ENCODE measurements at places on chromosomes 3 and 15.
A peak's percentile ranks its signal among the peaks of the same experiment; 100 is the strongest.

DNA sequence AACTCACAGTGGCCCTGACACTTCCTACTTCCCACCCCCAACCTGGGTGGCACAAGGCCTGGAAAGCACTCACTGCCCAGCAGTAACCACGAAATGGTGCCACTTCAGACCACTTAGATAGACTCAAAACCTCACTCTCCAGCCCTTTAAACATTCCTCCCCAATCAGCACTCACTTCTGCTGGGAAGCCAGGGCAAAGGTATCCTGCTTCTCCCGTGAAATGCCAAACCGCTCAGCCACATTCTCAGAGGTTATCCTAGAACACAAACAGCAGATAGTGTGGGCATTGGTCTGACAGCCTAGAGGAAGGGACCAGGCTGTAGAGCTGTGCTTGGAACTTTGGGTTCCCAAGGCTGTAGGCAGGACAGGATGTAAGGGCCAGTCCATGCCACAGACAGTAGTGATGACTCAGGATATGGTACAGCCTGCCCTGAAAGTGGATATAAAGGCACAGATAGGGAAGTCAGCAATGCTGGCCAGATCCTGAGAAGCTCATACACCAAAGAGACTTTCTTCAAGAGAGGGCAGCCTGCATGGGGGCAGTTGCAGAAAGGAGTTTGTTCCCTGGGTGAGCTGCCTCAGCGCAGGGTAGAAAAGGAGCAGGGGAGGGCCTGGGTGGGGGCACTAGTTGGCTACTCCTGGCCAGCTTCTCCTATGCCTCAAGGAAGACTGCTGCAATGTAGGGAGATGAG lies 9.2 kb downstream of the ACAA1 start:
- no peaks in the 10 kb centered on the region for H3K4me1 ChIP-seq
- H3K27ac ChIP-seq = no peak overlapping the region
- H3K4me3 ChIP-seq = no peak overlapping the region
- no peak for DNase-seq

GRCh38 chr15:100500226-100500990 lies 28.3 kb downstream of the CERS3 start:
- H3K27me3 ChIP-seq = peaks cover 13% of the 10 kb centered on the region
- DNase-seq = no peak
- no peaks in the 10 kb centered on the region for H3K4me1 ChIP-seq
- no peaks in the 10 kb centered on the region for H3K36me3 ChIP-seq
- no peak overlapping the region for H3K27ac ChIP-seq

GRCh38 chr3:50345586-50346234 lies at the start of gene ZMYND10:
TSS of gene ZMYND10 (minus strand) at chr3:50345732. CDS start at chr3:50345579, 153 bp downstream.
- peak within 1 kb of the TSS; percentile 18 for H3K27ac ChIP-seq
- peaks cover 2% of the 10 kb centered on the region for H3K36me3 ChIP-seq
- peak within 1 kb of the TSS; percentile 47 for H3K4me3 ChIP-seq
- H3K27me3 ChIP-seq = no peaks in the 10 kb centered on the region
- DNase-seq = no peak

- no peaks in the 10 kb centered on the region for H3K36me3 ChIP-seq
- H3K4me1 ChIP-seq = no peaks in the 10 kb centered on the region
- DNase-seq = no peak
- no peak overlapping the region for H3K4me3 ChIP-seq
Observed at GRCh38 chr15:25242166-25242879, 196.5 kb downstream of the UBE3A start.

- no peaks in the 10 kb centered on the region for H3K4me1 ChIP-seq
- H3K4me3 ChIP-seq = no peak overlapping the region
- DNase-seq = no peak
Observed at GRCh38 chr3:117400303-117400702, 690.7 kb downstream of the TUSC7 start.

DNA sequence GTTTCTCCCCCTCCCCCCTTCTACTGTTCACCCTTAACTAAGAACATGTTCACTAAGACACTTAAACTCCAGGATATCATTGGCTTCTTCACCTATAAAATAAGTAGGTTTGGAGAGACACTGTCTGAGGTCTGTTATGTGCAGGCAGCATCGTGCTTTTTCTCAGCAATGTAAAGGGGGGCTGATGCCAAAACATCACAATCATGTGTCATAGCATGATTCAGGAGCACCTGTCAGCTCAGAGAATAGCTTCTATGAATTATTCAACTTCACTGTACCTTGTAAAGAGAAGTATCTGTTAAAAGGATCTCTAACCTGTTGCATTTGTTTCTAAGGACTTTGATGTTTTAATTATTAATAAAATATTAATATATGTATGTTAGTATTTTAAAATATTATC lies 211.4 kb upstream of the EPHA3 start:
- no peak overlapping the region for H3K4me3 ChIP-seq
- H3K4me1 ChIP-seq = no peaks in the 10 kb centered on the region
- no peak for DNase-seq

- peaks cover 2% of the 10 kb centered on the region for H3K36me3 ChIP-seq
- no peak for DNase-seq
- peak overlapping the region; percentile 32 for H3K27ac ChIP-seq
- peak overlapping the region; percentile 62 for H3K4me3 ChIP-seq
Observed at GRCh38 chr15:34436126-34436955, 1.3 kb downstream of the GOLGA8A start.

GRCh38 chr15:93087825-93088199 lies 1.2 kb downstream of the RGMA start:
- peaks cover 49% of the 10 kb centered on the region for H3K27me3 ChIP-seq
- H3K36me3 ChIP-seq = no peaks in the 10 kb centered on the region
- DNase-seq = peak; percentile 33
- H3K4me3 ChIP-seq = peak overlapping the region; percentile 27
- peaks cover 3% of the 10 kb centered on the region for H3K4me1 ChIP-seq

- no peaks in the 10 kb centered on the region for H3K36me3 ChIP-seq
- DNase-seq = no peak
- no peaks in the 10 kb centered on the region for H3K4me1 ChIP-seq
- peak overlapping the region; percentile 58 for H3K4me3 ChIP-seq
Observed at GRCh38 chr15:82709081-82709420, 624 bp downstream of the AP3B2 start.

GRCh38 chr3:128196647-128197046 lies 43.4 kb downstream of the EEFSEC start:
- DNase-seq = no peak
- H3K4me1 ChIP-seq = no peaks in the 10 kb centered on the region
- no peaks in the 10 kb centered on the region for H3K27me3 ChIP-seq
- no peak overlapping the region for H3K27ac ChIP-seq
- no peak overlapping the region for H3K4me3 ChIP-seq

DNA sequence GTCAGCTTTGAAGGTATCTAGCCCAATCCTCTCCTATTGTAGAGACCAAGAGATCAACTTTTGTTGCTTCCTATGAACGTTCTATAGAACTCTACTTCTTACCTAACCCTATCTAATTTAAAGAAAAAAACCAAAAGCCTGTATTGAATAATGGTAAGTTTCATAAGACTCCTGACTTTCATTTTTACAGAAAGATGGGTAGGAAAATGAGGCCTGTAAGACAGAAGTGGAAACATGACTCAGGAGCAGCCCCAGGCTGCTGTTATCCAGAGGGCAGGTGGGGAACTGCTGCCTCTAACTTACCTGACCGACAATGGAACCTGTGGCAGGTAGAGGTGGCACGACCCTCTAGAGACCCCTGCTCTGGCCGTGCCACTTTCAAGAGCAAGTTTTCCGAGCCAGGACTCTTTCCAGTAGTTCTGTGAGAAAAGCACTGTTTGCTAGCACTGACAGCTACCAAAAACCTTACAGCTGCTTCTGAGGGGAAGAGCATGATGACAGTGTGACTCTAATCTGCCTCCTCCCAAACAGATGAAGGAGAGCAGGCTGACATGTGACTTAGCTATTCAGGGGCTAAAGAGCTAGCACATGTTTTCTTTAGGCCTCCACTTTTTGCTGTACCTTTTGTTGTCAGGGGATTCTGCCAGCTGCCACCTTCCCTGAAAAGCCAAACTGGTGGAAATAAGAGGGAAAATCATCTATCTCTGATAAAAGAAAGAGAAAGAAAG lies 17.5 kb downstream of the POPDC2 start:
- H3K36me3 ChIP-seq = no peaks in the 10 kb centered on the region
- H3K4me1 ChIP-seq = 0 out of 2 replicates have a peak, but pooled peaks cover 5% of the 10 kb centered on the region
- DNase-seq = no peak
- no peaks in the 10 kb centered on the region for H3K27me3 ChIP-seq

DNA sequence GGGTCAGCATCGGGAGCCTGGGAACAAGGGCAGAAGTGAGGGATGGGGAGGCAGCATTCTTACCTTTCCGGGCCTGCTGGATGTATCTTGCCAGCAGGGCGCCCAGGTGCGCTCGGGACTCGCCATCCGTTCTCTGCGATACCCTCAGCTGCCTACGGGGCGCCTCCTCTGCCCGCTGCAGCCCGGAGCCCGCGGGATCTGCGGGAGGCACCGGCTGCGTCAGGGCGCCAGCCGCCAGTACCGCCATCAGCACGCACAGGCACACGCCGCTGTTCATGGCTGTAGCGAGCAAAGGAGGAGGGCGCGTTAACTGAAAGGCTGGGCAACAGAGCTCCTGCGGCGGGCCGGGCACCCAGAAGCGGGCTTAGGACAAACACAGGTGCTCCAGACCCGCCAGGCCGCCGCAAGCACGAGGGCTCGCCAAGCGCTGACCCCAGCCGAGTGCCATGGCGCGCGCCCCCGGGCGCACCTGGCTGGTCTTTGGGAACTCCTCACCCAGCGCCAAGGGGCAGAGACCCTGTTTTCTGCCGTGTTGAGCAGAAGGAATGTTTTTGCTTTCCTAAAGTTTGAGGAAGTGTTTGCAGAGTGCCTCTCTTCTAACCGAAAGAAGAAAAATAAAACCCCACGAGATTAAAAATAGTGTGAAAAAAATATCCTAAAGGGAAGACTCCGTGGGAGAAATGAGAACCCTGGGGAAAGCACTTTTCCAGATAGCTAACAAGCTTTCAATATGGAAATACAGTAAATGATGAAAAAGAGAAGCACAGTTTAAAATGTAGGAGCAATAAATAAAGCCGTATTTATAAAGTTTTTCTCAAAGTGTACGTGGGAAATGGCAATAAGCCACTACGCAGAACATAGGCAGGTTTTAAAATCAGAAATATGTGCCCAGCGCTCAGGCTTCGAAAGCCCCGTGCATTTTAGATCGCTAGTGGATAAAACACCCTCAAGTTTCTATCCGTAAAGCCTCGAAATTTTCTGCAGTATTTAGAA lies 2.3 kb downstream of the CCK start:
- H3K4me3 ChIP-seq = no peak overlapping the region
- peaks cover 2% of the 10 kb centered on the region for H3K4me1 ChIP-seq
- peaks cover 19% of the 10 kb centered on the region for H3K27me3 ChIP-seq
- no peak overlapping the region for H3K27ac ChIP-seq
- H3K36me3 ChIP-seq = no peaks in the 10 kb centered on the region
- DNase-seq = no peak

GRCh38 chr15:90924375-90924774 lies 8.0 kb downstream of the HDDC3 start:
- H3K4me3 ChIP-seq = no peak overlapping the region
- H3K27ac ChIP-seq = no peak overlapping the region

GRCh38 chr3:36991147-36991546 lies 1.8 kb downstream of the EPM2AIP1 start:
- peaks cover 29% of the 10 kb centered on the region for H3K36me3 ChIP-seq
- H3K4me1 ChIP-seq = peaks cover 21% of the 10 kb centered on the region
- peak overlapping the region; percentile 99 for H3K4me3 ChIP-seq
- DNase-seq = no peak
- no peaks in the 10 kb centered on the region for H3K27me3 ChIP-seq

GRCh38 chr3:188949996-188950395 lies 221.8 kb upstream of the TPRG1 start:
- no peaks in the 10 kb centered on the region for H3K36me3 ChIP-seq
- no peaks in the 10 kb centered on the region for H3K27me3 ChIP-seq
- DNase-seq = no peak
- H3K27ac ChIP-seq = peak overlapping the region; percentile 89
- no peak overlapping the region for H3K4me3 ChIP-seq
- H3K4me1 ChIP-seq = peaks cover 39% of the 10 kb centered on the region

- no peaks in the 10 kb centered on the region for H3K27me3 ChIP-seq
- no peak overlapping the region for H3K4me3 ChIP-seq
- no peak for DNase-seq
- H3K36me3 ChIP-seq = no peaks in the 10 kb centered on the region
- H3K4me1 ChIP-seq = peaks cover 6% of the 10 kb centered on the region
- H3K27ac ChIP-seq = no peak overlapping the region
Observed at GRCh38 chr3:46710229-46710628, 7.4 kb downstream of the PRSS50 start.

DNA sequence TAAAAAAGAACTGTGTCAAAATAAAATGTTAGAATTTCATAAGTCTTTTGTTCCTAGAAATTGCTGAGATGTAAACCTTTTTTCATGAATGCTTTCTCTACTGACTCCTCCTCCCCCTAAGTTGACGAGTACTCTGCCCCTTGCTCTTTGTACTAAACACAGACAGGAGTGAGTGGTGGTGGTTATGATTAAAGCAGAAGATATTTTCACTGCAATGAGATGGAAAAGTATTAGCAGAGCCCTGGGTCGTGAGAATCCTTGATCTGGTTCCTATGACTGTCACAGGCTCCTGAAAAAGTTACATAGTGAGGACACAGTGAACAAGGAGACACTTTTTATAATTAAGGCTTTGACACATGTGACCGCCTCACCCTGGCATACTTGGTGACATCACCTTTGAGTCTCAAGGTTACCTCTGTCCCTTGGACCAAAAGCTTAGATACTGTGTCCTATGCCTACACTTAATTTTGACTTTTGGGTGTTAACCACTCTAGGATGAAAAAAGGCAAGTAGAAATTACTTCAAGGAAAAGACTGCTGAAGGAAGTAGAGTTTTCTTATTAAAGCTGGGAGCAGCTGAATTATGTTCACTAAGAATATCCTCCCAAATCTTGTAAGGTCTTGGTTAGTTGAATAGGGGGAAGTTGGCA lies 130.4 kb upstream of the LYSMD4 start:
- H3K27me3 ChIP-seq = no peaks in the 10 kb centered on the region
- no peaks in the 10 kb centered on the region for H3K36me3 ChIP-seq
- H3K4me3 ChIP-seq = no peak overlapping the region
- no peak for DNase-seq
- no peak overlapping the region for H3K27ac ChIP-seq

- peak overlapping the region; percentile 36 for H3K4me3 ChIP-seq
- H3K36me3 ChIP-seq = no peaks in the 10 kb centered on the region
- peaks cover 5% of the 10 kb centered on the region for H3K27me3 ChIP-seq
- DNase-seq = no peak
- H3K27ac ChIP-seq = no peak overlapping the region
Observed at GRCh38 chr15:47184908-47185801, 532.1 kb upstream of the SEMA6D start.

DNA sequence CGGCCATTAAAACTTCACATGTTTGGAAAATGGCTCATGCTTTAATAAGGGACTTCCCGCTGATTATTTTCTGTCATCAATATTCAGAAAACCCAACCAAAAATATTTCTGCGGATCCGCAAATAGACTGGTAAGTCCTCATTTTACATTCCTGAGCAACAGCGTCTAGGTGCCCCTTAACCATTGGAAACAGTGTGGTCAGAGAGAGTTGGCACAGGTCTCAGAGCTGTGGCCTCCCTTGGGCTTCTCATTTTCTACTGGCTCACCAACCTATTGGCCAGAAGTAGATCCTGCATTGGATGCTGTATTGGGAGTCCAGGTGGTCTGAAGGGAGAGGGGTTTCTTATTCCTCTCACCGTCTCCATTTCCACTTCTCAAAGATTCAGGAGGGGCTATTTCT lies 348.1 kb upstream of the DCBLD2 start:
- no peak overlapping the region for H3K27ac ChIP-seq
- no peaks in the 10 kb centered on the region for H3K36me3 ChIP-seq
- no peaks in the 10 kb centered on the region for H3K27me3 ChIP-seq
- no peak for DNase-seq
- H3K4me1 ChIP-seq = no peaks in the 10 kb centered on the region

All from Panc1 (cell line).